ENCODE measurements at places on chromosomes 16 and 17. TPM values are rescaled to one million over a fixed set of nuclear protein-coding genes. Genes with fewer than 3 reads are reported as not detected.

DNA sequence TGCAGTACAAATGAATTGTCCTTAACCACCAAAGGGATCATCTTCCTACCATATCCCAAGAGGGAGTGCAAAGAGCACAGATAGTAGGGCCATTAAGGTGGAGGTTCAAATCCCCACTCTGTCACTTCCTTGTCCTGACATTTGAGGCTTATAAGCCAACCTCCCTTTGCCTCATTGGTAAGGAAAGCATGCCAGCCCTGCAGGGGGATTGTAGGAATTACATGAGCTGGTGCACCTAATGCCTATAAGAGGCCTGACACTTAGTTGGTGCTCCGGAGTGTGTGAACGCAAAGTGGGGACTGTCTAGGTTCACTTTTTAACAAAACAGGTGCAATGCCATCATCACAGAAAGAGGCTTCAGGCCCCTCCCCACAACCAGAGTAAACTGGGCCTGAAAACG lies 374.4 kb downstream of the SNX29 start:
- H3K27me3 ChIP-seq, result no peaks in the 10 kb centered on the region
- no peaks in the 10 kb centered on the region for H3K36me3 ChIP-seq
- H3K4me1 ChIP-seq, result no peaks in the 10 kb centered on the region
- H3K4me3 ChIP-seq, result no peak overlapping the region
- H3K27ac ChIP-seq, result no peak overlapping the region
- DNase-seq, result no peak

DNA sequence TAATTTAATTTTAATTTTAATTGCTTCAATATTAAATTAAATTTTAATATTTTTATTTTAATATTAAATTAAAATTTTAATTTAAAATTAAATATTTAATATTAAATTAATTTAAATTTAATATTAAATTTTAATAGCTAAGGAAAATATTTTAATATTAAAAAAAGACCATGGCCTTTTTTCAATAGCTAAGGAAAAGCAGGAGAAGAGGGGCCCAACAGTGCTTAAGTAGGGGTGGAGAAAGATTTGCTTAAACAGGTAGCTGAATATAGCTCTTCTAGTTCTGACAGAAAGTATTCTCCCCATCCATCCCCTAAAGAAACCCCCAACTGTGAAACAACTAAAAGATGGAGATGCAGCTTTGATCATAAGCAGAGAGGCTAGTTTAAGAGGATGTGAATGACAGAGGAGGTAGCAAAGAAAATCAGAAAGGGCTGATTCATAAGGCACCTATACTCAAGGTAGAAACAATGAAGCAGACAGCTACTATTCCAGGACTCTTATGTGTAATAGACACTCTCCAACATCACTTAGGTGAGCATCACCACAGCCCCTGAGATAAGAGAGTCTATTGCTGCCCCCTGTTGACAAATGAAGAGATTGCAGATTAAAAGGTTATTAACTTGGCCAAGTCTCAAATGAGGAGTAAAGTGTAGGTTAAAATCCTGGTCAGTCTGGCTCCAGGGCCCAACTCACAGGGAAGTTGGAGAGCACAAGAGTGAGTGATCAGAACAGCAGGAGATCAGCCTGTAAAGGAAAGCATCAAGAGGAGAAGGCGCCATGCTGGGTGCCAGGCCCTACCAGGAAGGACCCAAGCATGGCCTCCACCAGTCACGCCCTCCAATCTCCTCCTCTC lies 7.8 kb upstream of the RNASEK start:
- no peaks in the 10 kb centered on the region for H3K27me3 ChIP-seq
- H3K36me3 ChIP-seq, result peaks cover 14% of the 10 kb centered on the region
- peaks cover 8% of the 10 kb centered on the region for H3K4me1 ChIP-seq
- no peak overlapping the region for H3K27ac ChIP-seq
- DNase-seq, result no peak
- no peak overlapping the region for H3K4me3 ChIP-seq

Gene DPEP3
- not detected for total RNA-seq

DNA sequence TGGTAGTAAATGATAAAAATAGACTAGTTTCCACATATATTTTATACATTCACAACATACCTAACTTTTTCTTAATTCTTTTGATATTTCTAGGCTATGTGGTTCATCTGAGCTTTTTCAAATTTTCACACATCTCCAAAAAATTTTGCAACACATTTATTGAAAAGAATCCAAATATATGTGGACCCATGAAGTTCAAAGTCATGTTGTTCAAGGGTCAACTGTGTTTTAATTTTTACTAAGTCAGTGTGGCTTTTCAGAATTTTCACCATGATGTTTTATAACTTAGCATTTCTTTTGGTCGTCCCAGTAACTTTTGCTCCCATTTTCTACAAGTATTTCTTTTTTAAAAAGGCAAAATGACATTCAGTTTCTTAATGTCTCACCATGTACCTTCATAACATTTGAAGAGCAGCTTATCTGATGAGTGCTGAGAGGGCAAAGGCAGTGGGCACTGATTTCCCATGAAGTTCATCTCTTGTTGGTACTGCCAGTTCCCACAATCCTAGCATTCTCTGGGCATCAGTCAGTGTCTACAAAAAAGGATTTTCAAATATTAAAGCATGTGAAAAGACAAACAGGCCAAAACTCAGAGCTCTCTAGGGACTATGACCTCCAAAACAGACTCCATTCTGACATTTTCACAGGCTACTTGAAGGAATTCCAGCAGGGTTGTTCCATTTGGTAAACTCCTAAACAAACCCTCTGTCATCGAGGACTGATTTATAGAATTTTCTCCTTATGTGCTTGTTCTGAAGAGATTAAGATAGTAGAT lies 80.3 kb downstream of the MRTFB start:
- DNase-seq, result no peak
- H3K4me3 ChIP-seq, result peak overlapping the region; percentile 23
- H3K27ac ChIP-seq, result peak overlapping the region; percentile 94
- H3K36me3 ChIP-seq, result no peaks in the 10 kb centered on the region
- peaks cover 75% of the 10 kb centered on the region for H3K4me1 ChIP-seq

GRCh38 chr17:7213895-7214299 lies 5.7 kb downstream of the DLG4 start:
- peak overlapping the region; percentile 97 for H3K27ac ChIP-seq
- DNase-seq, result no peak
- H3K4me3 ChIP-seq, result peak overlapping the region; percentile 87
- no peaks in the 10 kb centered on the region for H3K36me3 ChIP-seq

- H3K4me1 ChIP-seq, result peaks cover 30% of the 10 kb centered on the region
- DNase-seq, result peak; percentile 28
- H3K36me3 ChIP-seq, result no peaks in the 10 kb centered on the region
- H3K27me3 ChIP-seq, result no peaks in the 10 kb centered on the region
- H3K27ac ChIP-seq, result no peak overlapping the region
Observed at GRCh38 chr17:50299776-50300175, 25.5 kb downstream of the TMEM92 start.

Gene KRTAP9-7
- not detected for total RNA-seq

Gene C16orf89
- not detected for total RNA-seq

Gene FBXW10
- not detected for total RNA-seq

DNA sequence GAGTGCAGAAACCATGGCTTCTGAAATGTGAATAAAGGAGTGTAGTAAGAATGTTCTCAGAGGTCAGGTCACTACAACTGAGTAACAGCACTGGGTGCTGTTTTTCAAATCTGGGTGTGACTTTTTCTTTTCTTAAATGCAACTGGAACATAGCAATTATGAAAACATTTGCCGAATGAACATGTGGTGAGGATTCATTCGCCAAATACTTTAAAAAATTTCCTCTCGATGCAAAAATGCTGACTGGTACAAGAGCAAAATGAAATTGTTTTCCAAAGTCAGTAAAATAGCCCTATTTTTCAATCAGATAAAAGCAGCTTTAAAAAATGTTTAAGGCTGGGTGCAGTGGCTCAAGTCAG lies 18.6 kb downstream of the ZDHHC7 start:
- H3K4me1 ChIP-seq, result peaks cover 48% of the 10 kb centered on the region
- no peak overlapping the region for H3K4me3 ChIP-seq
- no peak for DNase-seq
- peaks cover 17% of the 10 kb centered on the region for H3K36me3 ChIP-seq
- no peaks in the 10 kb centered on the region for H3K27me3 ChIP-seq

Gene CACNG4
- total RNA-seq, result 6.9 TPM

GRCh38 chr16:56591377-56592060 lies 2.2 kb downstream of the MT3 start:
- H3K27ac ChIP-seq, result no peak overlapping the region
- H3K4me3 ChIP-seq, result no peak overlapping the region
- no peaks in the 10 kb centered on the region for H3K36me3 ChIP-seq
- peaks cover 13% of the 10 kb centered on the region for H3K4me1 ChIP-seq
- peaks cover 14% of the 10 kb centered on the region for H3K27me3 ChIP-seq

- peaks cover 20% of the 10 kb centered on the region for H3K27me3 ChIP-seq
- no peaks in the 10 kb centered on the region for H3K36me3 ChIP-seq
- H3K4me3 ChIP-seq, result no peak overlapping the region
- H3K27ac ChIP-seq, result no peak overlapping the region
- no peaks in the 10 kb centered on the region for H3K4me1 ChIP-seq
Observed at GRCh38 chr16:89047331-89048089, 46.1 kb upstream of the ACSF3 start.

DNA sequence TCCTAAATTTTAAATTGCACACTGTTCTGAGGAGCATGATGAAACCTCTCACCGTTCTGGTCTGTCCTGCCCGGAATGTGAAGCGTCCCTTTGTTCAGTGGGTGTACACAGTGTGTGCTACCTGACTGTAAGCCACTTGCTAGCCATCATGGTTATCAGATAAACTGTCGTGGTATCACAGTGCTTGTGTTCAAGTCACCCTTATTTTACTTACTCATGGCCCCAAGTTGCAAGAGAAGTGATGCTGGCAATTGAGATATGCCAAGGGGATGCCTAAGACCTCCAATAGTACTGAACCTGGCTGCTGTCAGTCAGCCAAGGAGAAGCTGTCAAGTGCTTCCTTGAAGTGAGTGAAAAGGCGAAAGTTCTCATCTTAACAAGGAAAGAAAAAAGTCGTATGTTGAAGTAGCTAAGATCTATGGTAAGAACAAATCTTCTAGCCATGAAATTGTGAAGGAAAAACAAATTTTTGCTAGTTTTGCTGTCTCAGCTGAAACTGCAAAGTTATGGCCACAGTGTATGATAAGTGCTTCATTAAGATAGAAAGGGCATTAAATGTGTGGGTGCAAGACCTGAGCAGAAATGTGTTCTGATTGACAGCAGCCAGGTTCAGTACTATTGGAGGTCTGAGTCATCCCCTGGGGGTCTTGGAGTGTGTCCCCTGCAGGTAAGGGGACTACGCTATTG lies 5.8 kb downstream of the PIK3R6 start:
- peaks cover 5% of the 10 kb centered on the region for H3K27me3 ChIP-seq
- H3K4me1 ChIP-seq, result peaks cover 30% of the 10 kb centered on the region

Gene PLD6
- total RNA-seq, result 0.68 TPM

DNA sequence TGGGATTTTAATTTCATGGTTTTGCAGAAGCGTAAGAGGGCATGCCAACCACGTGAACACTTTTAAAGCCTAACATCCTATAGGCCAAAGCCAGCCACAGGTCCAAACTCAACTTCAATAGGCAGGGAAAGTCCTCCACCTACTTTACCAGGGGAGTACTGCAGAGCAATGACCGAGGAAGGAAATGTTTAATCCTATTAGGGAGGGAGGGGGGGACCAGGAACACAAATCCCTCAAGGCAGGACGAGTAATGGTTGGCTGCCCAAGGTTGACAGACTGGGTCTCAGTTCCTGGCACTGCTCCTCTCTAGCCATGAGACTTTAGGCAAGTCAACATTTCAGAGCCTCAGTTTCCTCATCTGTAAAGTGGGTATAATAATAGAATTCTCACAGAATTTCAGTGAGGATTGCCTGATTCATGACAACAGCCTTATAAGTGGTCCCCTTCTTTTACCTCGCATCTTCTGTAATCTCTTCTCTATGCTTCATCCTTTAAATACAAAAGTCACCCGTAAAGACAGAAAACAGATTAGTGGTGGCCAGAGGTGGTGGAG lies 315.8 kb downstream of the HAPSTR1 start:
- no peaks in the 10 kb centered on the region for H3K27me3 ChIP-seq
- H3K36me3 ChIP-seq, result no peaks in the 10 kb centered on the region
- no peak overlapping the region for H3K4me3 ChIP-seq
- no peak for DNase-seq
- H3K4me1 ChIP-seq, result no peaks in the 10 kb centered on the region

DNA sequence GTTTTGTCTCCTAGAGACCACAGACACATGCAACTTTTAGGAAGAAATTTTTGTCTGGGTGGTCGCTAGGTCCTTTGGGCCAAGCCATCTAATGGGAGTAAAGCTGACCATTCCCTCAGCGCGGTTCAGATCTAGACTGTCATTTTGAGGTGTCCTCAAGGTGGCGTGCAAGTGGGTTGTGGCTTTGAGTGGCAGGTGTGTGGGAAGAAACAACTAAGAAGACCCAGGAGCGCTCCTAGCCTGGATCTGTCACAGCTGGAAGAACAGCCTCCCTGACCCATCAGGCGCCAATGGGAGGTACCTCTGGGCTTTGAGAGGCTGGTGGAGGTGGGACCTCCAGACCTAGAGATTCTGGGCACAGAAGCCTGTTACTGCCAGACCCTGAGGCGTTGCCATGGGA lies 645.1 kb downstream of the KCNJ18 start:
- H3K36me3 ChIP-seq, result no peaks in the 10 kb centered on the region
- DNase-seq, result no peak
- H3K27me3 ChIP-seq, result no peaks in the 10 kb centered on the region
